ENCODE measurements at places on chromosomes 5 and 9.

- no peak for DNase-seq
Measured at GRCh38 chr9:34986540-34987047, 3.0 kb upstream of the DNAJB5 start.

DNA sequence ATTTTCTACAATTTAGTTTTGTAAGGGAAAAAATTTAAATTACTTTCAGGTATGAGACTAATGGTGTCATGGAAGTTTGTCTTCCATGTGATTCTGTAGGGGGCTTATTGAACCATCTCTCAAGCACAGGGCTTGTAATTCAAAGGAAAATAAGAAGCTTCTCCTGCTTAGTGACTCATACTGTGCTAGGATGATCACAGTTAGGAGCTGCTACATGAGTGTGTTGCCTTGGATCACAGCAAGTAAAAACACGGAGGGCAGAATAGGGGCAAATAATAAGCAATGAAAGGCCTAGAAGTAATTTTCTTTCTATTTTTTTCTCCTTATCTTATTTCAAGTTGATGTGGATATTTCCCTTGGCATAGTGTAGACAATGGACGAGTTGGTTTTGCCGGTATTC lies 28.9 kb downstream of the TMEM167A start:
- no peak for DNase-seq

- no peak for DNase-seq
Measured at GRCh38 chr9:27124151-27124550, 15.1 kb downstream of the TEK start.

GRCh38 chr9:69931340-69931739 lies 110.7 kb downstream of the CFAP95 start:
- no peak for DNase-seq

DNA sequence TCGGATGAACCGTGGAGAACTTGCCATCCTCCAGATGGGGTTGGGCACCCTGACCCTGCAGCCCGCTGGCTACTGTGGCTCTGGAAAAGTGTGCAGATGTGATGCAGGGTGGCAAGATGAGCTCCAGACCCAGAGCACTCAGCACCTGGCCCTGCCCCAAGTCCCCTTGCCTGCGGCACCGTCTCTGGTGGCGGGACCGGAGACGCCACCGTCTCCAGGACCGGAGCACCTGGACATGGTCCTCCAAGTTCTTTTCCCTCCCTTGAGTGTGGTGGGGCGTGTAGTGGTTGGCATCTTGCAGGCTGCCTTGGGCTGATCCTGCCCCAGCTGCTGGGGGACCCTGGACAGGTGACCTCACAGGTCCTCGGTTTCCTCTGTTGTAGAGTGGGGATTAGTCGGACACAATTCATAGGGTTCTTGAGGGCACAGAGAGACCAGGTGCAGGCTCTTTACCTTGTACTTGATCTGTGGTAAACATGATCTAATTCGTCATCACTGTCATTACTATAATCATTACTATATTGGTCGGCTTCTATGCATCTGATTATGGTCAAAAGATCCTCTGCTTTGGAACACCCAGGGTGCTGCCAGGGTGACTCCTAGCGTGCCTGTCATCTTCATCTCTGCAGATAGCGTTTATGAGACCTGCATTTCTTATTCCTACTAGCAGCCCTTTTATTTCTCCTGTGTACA lies 83.5 kb downstream of the COL5A1 start:
- DNase-seq, result no peak

DNA sequence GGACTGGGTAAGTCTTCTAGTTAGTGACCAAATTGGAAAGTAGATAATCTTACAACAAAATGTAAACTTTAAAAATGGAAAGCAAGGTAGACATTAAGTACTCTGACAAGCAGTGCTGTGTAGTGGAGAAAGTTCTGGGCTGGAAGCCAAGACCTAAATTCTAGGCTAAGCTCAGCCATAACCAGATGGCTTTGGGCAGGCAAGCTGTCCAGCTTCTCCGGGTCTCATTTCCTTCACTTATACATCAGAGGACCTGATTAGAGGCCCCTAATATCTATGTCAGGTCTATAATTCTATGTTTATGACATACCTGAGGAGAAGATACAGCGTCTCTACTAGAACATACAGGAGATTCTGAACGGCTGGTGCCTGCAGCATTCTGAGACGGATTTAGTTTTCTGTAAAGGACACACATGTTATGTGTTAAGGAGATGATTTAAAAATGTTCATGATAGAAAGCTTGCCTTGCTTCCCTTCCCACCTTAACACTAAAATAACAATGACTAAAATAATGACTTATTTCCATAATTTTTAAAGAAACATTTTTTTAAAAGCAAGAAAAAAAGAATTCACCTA lies 61.2 kb downstream of the ELL2 start:
- DNase-seq, result no peak

Data from RCC 7860 (cell line).